K562 (cell line): ENCODE measurements at places on chromosomes 4 and X. TPM values are rescaled to one million over a fixed set of nuclear protein-coding genes. Genes with fewer than 3 reads are reported as not detected.

DNA sequence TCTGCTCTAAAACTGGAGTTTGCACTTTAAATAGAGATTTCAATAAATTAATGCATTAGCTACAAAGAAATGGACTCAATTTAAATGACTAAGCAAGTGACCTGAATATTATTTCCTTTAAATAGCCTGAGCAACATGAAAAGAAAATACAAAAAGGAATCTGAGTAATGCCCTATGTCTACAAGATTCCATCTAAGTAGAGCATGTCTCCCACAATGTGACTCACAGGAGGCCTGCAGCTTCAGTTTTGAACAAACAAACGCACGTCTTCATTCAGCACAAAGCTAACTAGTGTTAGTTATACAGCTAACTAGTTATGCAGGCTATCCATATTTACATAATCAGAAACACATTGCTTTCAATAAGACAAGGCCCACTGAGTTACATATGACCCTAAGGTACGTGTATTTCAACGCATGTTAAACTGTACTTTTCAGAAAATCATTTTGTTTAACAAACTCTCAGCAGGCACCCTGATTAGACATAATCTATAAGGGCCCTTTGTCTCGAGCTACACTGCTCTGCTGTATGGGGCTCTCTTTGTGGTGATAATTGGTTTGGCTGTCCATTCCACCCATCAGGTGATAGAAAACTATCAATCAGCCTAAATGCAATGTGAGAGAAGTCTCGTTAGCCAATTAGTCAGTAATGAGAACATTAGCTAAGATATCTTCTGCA, 116.5 kb downstream of the MAML3 start:
- DNase-seq: no peak

Gene KLHL13
- 2.3 TPM in 2 replicates for total RNA-seq

Gene HAUS7
- total RNA-seq: 94.0 and 94.9 TPM in 2 replicates

DNA sequence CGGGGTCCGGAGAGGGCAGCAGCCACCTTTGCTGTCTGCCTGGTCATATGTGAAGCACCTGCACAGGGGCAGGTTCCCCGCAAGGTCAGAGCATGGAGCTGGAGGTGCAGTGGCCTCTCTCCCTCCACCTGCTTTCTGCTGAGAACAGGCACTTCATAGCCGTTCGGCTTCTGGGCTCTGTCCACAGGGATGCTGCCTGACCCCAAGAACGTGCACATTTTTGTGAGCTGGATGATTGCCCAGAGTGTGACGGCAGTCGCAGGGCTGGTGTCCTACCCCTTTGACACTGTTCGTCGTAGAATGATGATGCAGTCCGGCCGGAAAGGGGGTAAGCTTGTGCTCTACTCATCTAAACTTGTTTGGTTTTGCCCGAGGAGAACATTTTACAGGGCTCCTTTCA, 2.5 kb downstream of the SLC25A4 start:
- DNase-seq: no peak

DNA sequence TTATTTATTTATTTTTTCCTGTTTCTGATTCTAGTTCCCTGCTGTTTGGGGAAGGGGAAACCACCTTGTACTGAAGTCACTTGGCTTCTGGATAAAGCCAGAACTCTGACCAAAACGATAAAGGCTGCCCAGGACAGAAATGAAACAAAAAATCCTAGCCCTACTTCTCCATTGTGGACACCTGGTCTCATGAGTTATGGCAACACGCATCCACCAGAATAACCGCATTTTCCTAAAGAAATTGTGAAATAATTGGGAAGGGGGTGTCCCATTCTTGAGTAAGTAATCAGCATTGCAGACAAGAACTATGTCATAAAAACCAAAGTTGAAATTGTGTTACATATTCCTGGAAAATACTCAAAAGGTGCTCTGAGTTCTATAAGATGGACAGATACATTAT, 42.1 kb downstream of the SLC9A7 start:
- no peak for DNase-seq

DNA sequence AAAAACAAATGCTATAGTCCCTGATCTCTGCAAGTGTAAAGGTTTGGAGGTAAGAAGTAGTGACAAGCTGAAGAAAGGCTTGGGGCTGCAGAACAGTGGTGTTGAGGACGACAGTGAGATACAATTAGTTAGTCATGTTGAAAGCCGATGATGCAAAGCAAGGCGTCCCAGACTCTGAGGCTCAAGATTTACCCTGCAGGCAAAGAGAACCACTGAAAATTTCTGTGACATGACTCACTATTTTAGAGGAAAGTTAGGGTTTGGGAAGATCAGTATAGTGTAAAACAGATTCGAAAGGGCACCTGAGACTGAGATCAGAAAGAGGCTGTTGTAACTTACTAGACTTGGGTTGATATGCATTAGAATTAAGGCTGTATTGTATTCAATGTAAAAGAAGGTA, 281.3 kb upstream of the FTHL17 start:
- DNase-seq: no peak

- no peak for DNase-seq
Measured at GRCh38 chr4:22071749-22072148, 123.2 kb upstream of the KCNIP4 start.
